ENCODE measurements at places on chromosomes 5 and 9.

- DNase-seq = no peak
Observed at GRCh38 chr5:82537687-82538306, 259.6 kb upstream of the RPS23 start.

GRCh38 chr5:97531549-97531948, 348.5 kb upstream of the RIOK2 start:
- no peak for DNase-seq

GRCh38 chr5:141889282-141889871, 11.2 kb upstream of the PCDH1 start:
- no peak for DNase-seq

- DNase-seq = no peak
Observed at GRCh38 chr5:80976985-80977384, 16.8 kb downstream of the RASGRF2 start.

DNA sequence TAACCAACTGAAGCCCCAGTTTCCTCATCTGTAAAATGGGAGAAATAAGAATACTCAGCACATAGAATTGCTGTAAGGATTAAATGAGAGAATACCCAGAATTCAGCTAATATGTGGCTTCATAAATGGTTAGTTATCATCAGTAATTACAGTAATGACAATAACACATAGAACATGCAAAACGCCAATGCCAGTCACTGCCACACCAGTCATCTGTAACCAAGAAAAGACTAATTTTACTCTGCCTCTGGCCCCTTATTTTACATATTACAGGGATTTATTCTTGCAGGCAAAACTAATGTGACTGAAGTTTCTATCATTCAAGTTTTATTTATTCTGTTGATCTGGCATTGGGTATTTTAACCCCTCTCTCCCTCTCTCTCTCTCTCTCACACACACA, 46.5 kb downstream of the EBF1 start:
- no peak for DNase-seq

GRCh38 chr5:159021901-159022556, 77.7 kb downstream of the EBF1 start:
- no peak for DNase-seq

- DNase-seq = no peak
Observed at GRCh38 chr5:34053133-34053532, 10.1 kb upstream of the C1QTNF3 start.

DNA sequence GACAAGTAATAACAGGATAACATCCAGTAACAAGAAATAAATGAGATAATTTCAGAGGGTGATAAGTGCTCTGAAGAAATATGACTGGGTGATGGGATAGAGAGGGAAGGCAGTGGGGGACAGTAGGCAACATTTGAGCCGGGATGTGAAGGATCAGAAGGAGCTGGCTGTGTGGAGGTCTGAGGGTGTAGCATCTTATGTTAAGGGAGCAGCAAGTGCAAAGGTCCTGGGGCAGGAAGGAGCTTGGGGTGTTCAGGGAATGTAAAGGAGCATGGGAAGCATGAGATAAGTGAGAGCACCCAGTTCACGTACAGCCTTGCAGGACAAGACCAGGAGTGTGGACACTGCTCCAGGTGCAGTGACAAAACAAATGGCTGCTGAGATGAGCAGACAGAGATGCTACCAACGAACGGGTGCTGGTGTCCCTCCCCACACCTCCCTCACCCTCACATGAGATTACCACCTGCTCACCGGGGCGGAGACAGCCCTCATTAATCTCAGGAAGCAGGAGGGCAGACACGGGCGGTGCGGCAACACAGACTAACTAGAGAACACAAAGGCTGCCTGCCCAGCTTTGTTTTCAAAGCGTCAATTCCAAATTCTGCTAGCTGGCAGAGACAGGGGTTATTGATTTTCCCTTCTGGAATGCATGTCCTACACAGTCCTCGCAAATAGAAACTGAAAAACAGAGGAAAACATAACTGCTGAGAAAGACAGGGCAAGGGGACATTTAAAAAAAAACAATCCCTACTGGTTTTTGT, 298.1 kb upstream of the PANK3 start:
- DNase-seq = no peak

GRCh38 chr9:35322075-35322885, 160.5 kb downstream of the UNC13B start:
- no peak for DNase-seq

- no peak for DNase-seq
Observed at GRCh38 chr5:13186177-13186576, 758.3 kb downstream of the DNAH5 start.

DNA sequence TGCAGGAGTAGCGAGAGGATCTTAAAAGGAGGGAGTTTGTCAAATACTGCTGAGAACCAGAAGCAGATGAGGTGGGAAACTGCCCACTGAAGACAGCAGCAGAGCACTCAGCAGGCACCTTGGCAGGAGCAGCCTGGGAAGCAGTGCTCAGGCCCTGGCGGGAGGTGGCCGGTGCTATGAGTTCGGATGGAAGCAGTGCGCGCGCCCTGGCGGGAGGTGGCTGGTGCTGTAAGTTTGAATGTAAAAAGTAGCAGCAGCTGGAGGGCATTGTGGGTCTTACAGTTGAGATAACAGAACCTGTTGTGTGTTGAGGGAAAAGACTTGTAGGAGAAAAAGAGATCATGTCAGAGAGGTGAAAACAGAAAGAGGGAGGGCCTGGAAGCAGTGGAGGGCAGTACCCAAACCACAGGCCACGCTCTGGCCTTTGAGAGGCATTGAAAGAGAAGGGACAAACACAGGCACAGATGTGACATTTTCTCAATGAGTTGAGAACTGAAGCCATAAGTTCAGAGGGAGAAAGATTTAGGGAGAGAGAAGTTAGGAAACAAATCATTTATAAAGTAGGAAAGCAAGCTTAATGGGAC, 130.9 kb downstream of the ERCC6L2 start:
- DNase-seq = no peak

DNA sequence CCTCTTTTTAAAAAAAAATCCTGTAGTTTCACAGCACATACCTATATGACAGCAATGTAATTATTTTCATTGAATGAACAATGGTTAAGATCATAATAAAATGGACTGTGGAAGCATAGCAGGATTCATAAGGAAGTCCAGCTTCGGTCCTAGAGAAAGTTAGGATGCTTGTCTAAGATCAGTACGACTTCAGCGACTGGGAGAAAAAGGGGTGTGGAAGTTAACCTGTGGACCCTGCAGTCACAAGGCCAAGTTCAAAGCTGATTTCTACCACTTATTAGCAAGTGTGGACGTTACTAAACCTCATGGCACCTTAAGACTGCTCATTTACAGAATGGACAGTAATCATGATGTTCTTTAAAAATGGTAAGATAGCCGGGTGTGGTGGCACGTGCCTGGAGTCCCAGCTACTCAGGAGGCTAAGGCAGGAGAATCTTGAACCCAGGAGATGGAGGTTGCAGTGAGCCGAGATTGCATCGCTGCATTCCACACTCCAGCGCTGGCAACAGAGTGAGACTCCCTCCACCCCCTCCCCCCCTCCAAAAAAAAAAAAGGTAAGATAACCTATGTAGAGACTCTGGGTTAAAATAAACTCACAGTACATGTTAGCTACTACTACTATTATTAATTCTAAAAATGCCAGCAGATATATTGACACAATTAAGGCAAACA, 71.6 kb upstream of the PCA3 start:
- no peak for DNase-seq

GRCh38 chr9:112348257-112349007, 15.0 kb upstream of the PTBP3 start:
- peak; percentile 81 for DNase-seq

GRCh38 chr5:162487528-162488525, 420.3 kb downstream of the GABRG2 start:
- no peak for DNase-seq

- no peak for DNase-seq
Observed at GRCh38 chr5:151471276-151471675, 23.9 kb downstream of the SLC36A1 start.

- DNase-seq = no peak
Observed at GRCh38 chr5:171122372-171122771, 186.7 kb upstream of the TLX3 start.

DNA sequence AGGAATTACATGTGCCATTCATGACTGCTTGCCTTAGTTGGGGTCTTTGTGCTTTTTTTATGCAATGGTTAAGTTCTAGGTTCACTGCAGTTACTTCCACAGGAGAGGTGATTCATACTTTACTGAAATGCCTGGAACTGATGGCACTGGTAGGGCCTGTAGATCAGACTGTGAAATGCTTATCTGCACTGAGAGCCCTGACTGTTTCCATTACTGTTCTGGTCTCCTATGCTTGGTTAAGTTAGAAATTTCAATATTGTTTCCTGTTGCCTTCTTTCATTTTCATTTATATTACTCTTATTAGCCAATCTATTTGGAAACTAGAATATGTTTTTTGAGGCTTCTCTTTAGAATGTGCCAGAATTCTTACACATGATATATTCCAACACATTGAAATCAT, 484.1 kb upstream of the SEMA6A start:
- no peak for DNase-seq

GRCh38 chr5:96896276-96896675, 20.0 kb downstream of the ERAP2 start:
- no peak for DNase-seq

GRCh38 chr5:149379177-149379761, at the start of gene IL17B:
TSS of gene IL17B (minus strand) at chr5:149379292. CDS start at chr5:149379225, 67 bp downstream.
- DNase-seq = no peak

- no peak for DNase-seq
Observed at GRCh38 chr5:44835693-44836092, 26.9 kb downstream of the MRPS30 start.

DNA sequence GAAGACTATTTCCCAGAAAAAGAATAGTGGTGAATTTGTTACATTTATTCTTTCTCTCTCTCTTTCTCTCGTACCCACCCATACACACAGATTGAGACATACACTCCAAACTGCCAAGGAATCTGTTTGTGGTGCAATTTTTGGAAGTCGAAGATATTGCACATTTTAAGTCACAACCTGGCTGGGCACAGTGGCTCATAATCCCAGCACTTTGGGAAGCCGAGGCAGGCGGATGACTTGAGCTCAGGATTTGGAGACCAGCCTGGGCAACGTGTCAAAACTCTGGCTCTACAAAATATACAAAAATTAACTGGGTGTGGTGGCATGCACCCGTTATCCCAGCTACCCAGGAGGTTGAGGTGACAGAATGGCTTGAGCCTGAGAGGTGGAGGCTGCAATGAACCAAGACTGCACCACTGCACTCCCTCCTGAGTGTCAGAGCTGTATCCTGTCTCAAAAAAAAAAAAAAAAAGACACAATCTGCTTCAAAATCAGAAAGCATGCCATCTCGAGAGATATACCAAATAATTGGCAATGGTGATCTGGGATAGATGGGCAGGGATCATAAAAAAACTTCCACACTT, 19.2 kb upstream of the PLIN2 start:
- DNase-seq = no peak

Measured in activated CD4-positive, CD25-positive, alpha-beta regulatory T cell treated with anti-CD3 and anti-CD28 coated beads, Interleukin-2, amount 50 U/mL, for 72 hours (primary cell).